ENCODE measurements at places on chromosomes 3 and 15. TPM values are rescaled to one million over a fixed set of nuclear protein-coding genes. Genes with fewer than 3 reads are reported as not detected.

- DNase-seq, result no peak
Observed at GRCh38 chr15:88625943-88626741, 5.0 kb downstream of the AEN start.

- DNase-seq, result no peak
Observed at GRCh38 chr15:50825946-50826345, 60.4 kb upstream of the SPPL2A start.

GRCh38 chr3:155286736-155287135 lies 6.7 kb downstream of the STRIT1 start:
- DNase-seq, result peak; percentile 38

GRCh38 chr3:77427528-77427927 lies 387.6 kb downstream of the ROBO2 start:
- DNase-seq, result no peak

Gene SLC22A13
- 0.22 TPM for polyA plus RNA-seq
